ENCODE measurements at places on chromosomes 2 and 18.

GRCh38 chr2:192604295-192604694 lies 409.6 kb upstream of the TMEFF2 start:
- no peak for DNase-seq

- DNase-seq: no peak
Measured at GRCh38 chr2:161146996-161147395, 13.2 kb upstream of the TANK start.

DNA sequence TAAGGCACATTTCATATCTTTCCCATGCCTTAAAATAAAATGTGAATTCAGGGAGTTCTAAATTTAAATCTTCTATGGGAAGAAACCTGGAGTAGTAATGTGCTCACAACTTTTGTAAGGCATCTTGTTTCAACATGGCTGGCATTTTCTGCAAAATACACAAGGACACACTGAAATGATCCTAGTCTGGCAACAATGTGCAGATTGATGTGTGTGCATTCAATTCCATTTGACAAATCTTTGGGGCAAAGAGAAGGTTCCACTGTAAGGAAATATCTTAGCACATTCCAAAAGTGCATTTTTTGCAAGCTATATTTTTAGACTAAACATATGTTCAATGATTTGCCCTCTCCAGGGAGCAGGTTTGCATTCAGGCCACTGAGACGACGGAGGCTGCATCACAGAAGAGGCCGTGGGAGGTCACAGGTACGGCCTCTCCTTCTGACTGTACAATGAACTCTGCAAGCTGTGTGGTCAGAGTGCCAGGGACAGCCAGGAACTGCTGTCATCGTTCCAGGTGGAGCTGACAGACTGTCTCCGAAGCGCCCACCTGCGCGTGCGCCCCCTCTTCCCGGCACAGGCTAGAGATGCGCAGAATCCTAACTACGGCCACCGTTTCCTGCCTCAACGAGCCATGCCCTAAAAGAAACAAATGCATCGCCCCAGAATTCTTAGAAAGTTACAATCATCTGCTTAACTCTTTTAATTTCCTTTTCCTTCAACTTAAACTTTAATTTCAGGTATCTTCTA lies 149.2 kb upstream of the POU3F3 start:
- DNase-seq: no peak

GRCh38 chr18:78169174-78169864 lies 810.3 kb upstream of the SALL3 start:
- no peak for DNase-seq
